ENCODE measurements at places on chromosomes 12 and 14.
A peak's percentile ranks its signal among the peaks of the same experiment; 100 is the strongest.

- DNase-seq: no peak
Measured at GRCh38 chr12:116887244-116887643, 6.0 kb upstream of the HRK start.

- DNase-seq: no peak
Measured at GRCh38 chr12:7145671-7146070, 15.5 kb downstream of the CLSTN3 start.

DNA sequence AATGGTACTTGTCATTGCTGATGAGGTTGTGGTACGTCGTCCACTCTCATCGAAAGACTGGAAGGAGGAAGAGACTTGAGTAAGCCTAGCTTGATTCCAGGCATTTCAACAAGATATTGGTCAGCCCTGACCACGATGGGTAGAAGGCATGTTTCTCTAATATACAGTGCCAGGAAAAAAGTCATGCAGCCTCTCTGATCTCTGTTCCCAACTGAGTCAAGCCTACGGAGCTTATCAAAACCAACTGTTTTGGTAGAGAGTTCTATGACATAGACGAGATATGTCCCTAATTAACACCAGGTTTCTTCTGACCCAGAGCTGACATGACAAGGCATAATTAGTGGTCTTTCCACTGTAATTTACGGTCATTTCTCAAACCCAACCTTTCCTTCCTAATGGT lies 58.5 kb downstream of the NIN start:
- no peak for DNase-seq

- DNase-seq: no peak
Measured at GRCh38 chr14:101773378-101773777, 11.9 kb downstream of the PPP2R5C start.

- no peak for DNase-seq
Measured at GRCh38 chr14:26606729-26607312, 9.0 kb upstream of the NOVA1 start.

- no peak for DNase-seq
Measured at GRCh38 chr12:127579446-127579845, 687.5 kb upstream of the TMEM132C start.

GRCh38 chr12:120404271-120404670 lies 33.6 kb upstream of the COX6A1 start:
- DNase-seq: no peak

DNA sequence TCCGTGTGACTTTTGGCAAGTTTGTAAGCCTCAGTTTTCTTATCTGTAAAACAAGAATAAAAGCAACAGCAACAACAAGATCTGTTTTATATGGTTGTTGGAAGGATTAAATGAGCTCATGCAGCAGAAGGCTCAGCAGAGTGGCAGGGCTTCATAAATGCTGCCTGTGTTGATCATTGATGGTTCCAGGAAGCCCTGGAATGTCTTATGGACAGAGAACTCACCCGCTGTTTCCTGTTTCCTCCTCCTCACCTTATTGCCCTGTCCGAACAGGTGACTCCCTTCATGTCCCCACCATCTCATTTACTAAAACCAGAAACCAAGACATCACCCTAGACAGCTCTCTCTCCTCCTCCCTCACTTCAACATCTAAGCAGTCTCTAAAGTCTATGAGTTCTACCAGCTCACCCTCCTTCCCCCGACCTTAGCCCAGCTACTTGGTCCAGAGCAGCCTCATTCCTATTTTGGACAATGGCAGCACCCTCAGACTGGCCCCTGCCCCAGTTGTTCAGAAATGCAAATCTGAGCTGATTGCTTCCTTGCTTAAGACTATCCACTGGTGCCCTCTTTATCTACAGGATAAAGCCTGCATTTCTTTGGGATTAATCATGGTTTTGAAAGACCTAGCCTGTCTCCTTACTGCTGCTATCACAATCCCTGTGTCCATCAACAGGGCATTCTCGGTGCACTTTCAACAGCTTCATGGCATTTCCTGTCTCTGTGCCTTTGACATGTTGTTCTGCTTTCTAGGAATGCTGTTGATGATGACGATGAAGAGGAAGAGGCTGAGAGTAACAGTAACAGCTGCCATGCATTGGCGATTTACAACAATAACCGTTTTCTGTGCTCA lies 21.4 kb upstream of the GSG1 start:
- DNase-seq: no peak

GRCh38 chr12:72315858-72316257 lies 43.7 kb downstream of the TRHDE start:
- DNase-seq: no peak

DNA sequence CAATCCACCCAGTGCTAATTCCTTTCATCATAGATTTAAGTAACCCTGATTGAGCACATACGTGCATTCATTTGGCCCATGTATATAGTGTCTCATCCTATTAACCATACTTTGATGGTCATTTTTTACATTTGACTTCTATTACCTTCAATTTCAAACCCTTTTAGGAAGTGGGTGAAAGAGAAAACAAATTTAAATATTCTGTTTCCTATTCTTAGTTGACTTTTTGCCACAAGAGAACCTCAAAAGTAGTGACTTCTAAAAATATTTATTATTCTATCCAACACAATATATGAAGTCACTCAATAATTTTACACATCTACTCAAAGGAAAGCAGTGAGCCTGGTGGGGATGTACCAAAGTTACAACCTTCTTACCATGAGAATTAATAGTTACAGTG lies 164.9 kb downstream of the CEP128 start:
- no peak for DNase-seq

GRCh38 chr12:129200576-129200975 lies 347.3 kb downstream of the GLT1D1 start:
- DNase-seq: no peak

DNA sequence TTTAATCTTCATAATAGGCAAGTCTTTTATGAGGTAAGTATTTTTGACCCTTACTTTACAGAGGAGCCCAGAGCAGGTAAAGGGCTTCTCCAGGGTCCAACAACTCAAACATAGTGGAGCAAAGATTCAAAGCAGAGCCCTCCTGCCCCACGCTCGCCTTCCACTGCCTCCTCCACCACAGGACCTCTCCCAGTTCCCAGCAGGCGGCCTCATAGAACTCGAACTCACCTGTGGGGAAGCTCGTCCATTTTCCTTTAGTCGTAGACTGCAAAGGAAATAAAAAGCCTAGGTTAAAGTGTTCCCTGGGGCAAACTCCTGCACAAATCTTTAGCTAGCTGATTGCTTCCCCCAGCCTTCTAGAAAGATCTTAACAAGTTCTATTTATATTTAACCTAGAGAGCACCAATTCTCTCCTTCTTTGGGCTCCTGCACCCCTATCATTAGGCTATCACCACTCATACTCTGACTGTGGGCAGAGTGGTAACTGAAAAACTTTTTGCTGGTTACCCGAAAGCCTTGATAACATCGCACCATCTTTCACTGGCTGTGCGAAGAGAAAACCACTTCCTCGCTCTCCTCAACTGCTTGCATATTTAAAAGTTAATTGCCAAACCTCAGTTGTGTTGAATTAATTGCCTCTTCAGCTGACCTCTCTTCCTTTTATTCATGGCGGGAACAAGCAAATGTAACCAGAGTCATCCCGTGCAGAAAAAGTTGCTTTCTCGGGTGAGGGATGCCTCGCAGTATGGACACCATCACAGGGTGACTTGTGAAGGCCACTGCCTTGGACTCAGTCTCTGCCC lies 299.6 kb downstream of the DPF3 start:
- DNase-seq: peak; percentile 10

DNA sequence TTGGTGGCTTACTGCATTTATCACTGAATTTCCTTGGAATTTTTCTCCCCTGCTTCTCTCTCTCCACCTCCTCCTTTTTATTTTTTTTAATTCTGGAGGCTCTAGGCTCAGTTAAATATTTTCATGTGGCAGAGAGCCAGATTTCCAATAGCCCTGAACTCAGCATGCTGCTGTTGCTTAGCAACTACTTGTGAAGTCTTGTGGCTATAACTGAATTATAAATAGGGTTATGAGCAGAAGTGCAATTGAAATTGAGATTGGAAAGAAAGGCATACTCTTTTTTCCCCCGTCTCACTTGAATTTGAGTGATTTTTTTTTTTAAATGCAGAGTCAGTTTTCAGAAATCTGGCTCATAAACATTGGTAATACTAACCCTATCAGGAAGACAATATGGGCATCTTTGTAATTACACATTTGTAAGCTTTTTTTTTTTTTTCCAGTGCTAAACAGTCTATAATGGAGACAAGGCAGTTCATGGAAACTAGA lies 38.3 kb downstream of the ATF7IP start:
- no peak for DNase-seq

DNA sequence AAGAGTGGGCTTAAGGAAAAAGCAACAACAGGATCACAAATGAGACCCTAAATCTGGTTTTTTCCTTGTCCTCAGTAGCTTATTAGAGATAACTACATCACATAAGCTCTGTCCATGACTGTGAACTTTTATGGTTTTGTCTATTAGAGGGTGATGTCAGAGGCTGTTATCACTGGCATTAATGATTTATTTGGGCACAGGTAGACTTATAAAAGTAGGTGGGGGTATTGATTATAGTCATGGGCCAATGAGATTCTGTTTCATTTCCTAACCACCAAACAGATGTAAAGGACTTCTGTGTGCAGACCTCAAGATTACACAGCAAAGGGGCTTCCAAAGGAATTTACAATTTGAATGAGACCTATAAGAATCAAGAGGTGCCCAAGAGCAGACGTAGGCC lies 316.4 kb downstream of the NRXN3 start:
- no peak for DNase-seq

DNA sequence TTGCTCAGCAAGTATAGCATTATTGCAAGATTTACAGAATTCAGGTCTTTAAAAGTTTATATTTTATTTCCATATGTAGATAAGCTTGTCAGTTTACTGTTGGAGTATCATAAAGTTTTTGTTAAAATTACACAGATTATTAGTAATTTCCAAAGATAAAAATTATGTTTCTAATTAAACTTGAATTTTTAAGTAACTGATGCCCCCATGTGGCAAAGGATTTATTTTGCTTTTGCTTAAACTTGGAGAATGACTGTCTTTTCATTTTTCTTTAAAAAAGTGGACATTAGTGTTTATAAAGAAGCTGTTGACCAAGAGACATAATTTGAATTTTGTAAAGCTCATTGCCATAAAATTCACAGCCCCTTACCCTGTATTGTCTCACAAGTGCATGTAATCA lies 45.8 kb downstream of the ETNK1 start:
- no peak for DNase-seq

DNA sequence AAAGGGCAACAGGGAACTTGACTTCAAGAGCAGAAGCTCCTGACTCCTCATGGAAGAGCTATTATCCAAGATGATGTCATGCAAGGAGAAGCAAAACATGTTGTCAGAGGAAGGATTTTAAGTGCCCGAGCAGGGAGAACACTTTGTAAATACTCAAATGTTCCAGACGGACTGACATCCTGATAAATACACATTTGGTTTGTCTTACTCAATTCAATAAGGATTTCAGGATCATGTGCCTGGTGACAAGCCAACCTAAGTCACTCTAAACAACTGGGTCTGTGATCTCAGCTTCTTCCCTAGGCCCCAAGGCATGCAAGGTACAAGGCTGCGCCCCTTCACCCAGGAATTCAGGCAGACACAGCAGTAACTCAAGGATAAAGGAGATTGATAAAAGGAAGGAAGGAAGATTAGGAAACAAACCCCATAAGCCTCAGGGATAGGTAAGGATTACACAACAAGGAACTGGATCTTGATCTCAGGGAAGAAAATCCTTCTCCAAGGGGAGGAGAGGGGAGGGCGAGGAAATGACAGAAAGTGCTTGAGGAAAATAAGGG lies 26.8 kb upstream of the CEBPE start:
- no peak for DNase-seq

GRCh38 chr12:97984436-97984835 lies 521.8 kb downstream of the RMST start:
- DNase-seq: no peak

- DNase-seq: no peak
Measured at GRCh38 chr12:129185855-129186254, 332.6 kb downstream of the GLT1D1 start.

- peak; percentile 20 for DNase-seq
Measured at GRCh38 chr12:49296034-49296835, 1.3 kb downstream of the PRPH start.

DNA sequence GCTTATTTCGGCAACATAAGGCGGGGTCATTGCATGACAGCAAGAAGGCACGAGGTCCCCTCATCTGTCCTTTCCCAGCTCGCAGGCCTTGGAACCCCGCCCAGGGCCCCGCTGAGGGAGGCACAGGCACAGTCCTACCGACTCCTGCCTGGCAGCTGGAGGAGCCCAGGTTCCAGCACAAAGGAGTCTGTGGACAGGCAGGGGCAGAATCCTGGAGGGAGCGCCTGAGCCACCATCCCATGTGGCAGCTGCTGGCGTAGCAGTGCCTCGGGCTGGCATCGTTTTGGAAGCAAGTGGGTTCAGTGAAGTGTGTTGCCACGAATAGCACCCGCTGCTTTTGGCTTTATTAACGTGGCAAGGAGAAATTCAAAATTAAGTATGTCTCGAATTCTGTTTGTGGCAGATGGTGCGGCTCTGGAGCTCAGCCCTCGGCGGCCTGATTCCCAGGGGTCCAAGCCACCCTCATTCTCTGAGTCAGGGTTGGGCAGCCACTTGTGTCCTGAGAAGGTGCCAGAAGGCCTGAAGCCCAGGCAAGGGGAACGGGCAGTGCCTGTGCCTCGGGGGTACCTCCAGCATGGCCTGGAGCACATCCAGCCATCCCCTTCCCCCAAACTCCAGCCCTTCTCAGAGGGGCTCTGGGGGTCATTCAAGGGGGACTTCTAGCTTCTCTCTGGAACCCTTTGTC lies 35.9 kb downstream of the SLC8B1 start:
- DNase-seq: no peak

DNA sequence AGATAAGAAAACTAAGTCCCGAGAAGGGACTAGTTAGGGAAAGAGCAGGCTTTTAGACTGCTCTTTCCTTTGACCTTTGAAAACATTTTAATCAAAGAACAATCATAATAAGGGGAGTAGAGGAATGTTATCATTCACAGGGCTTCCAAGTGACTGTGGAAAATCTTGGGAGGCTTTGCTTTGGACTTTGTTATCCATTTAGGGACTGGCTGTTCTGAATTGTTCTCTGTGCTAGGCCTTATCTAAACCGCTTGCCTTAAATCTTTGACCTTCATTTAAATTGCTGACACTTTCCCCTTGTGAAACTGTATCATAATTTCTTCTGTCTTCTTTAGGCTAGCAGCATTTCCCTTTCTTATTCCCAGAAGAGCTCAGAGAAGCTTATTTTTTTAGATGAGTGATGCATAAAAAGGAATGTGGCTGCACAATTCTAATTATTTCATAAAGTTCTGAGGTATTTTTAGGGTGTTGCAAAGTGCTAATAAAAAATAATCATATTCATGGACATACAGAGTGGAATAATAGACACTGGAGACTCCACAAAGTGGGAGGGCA lies 9.5 kb upstream of the CALM1 start:
- no peak for DNase-seq

DNA sequence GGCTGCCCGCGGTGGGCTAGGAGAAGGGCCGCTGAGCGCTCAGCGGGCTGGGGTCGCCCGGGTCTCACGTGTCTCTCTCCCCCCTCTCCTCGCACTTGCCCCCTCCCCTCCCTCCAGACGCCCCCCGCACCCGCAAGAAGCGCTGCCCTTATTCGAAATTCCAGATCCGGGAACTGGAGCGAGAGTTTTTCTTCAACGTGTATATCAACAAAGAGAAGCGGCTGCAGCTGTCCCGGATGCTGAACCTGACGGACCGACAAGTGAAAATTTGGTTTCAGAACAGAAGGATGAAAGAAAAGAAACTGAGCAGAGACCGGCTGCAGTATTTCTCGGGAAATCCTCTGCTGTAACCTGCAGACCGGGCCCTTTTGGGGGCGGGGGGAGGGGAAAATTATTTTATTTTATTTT lies 314 bp upstream of the HOTAIR start:
- no peak for DNase-seq

- no peak for DNase-seq
Measured at GRCh38 chr12:29238822-29239291, 89.8 kb downstream of the FAR2 start.

All from activated CD8-positive, alpha-beta memory T cell treated with anti-CD3 and anti-CD28 coated beads for 4 hours (primary cell).